ENCODE measurements at places on chromosomes 4 and X.

DNA sequence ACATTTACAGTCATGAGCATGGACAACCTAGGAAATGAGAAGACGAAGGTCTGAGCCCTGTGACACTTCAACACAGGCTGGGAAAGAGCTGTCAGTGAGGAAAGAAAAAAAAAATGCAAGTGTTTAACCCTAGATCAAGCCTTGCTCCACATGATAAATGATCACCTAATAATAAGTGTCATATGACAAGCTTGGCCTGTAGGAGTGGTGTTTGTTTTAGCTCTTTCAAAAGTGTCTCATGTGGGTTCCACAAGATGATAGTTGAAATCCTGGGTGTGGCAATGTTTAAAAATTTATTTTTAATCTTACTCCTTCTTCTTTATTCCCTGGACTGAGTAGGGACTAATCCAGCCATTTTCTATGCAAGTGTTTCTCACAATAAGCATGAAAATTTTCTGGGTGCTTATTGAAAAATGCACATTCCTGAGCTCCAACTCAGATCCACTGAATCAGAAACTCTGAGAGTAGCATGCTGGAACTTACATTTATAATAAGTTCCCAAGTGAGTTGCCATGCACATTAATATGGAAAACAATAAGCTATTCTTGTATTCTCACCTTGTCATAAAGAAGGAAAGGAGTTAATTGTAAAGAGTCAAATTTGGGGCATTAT, 138.3 kb downstream of the AREG start:
- DNase-seq: no peak

DNA sequence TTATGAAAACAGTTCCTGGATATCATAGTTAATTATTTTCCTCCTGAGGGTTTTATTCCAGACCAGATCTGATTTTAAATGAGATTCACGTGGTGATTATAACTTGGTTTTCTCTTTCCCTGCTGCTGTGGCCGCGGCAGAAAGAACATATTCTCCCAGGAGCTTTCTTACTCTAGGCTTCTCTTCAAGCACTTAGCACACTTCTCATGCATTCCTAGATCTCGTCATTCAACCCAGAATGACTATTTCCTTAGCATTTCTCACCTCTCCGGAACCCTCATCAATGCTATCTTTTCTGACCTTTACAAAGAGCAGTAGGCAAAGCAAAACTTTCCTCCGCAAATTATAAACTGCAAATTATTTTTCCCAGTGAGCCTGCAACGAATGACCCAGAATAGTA, 122.9 kb downstream of the GPAT3 start:
- no peak for DNase-seq

DNA sequence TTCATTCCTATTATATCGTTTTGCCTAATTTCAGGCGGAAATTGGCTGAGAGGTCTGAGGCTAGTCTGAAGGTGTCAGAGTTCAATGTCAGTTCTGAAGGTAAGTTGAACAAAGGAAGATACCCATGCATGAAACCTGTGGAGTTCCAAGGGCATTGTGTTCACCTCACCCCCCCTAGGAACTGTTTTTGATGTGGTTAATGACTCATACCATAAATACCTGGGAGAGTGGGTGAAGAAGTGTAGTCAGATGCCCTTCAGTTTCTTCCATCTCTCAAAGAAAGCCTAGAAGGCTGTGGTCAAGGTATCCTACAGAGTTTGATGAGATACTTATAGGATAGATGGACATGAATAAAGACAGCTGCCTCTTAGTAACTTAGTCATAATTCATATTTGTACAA, 2.7 kb downstream of the UTP14A start:
- no peak for DNase-seq

GRCh38 chrX:150202641-150203247, 160.4 kb upstream of the MAMLD1 start:
- DNase-seq: peak; percentile 2

GRCh38 chrX:101009090-101009489, 39.6 kb downstream of the ARL13A start:
- DNase-seq: no peak

DNA sequence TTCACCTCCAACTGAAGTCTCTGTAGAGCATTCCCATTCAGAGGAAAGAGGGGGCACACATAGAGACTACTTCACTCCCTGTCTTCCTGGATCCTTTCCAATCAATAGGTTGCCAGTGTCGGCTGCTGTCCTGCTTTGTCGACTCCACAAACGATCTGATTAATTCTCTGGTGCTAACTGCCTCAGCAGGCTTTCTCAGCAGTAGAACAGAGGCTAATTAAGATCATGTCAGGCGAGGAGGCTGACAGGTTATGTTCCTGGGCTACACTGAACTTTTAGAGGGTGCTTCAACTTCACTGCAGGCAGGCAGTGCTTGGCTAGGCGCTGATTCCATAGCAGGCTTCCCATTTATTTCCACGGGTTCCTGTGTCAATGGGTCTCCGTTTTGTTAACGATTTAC, 79.2 kb downstream of the GRIA3 start:
- DNase-seq: no peak

- DNase-seq: no peak
These were observed 95.8 kb downstream of the TAB3 start for GRCh38 chrX:30793075-30793766.

- no peak for DNase-seq
These were observed 80.8 kb downstream of the NPFFR2 start for GRCh38 chr4:72112514-72113156.

DNA sequence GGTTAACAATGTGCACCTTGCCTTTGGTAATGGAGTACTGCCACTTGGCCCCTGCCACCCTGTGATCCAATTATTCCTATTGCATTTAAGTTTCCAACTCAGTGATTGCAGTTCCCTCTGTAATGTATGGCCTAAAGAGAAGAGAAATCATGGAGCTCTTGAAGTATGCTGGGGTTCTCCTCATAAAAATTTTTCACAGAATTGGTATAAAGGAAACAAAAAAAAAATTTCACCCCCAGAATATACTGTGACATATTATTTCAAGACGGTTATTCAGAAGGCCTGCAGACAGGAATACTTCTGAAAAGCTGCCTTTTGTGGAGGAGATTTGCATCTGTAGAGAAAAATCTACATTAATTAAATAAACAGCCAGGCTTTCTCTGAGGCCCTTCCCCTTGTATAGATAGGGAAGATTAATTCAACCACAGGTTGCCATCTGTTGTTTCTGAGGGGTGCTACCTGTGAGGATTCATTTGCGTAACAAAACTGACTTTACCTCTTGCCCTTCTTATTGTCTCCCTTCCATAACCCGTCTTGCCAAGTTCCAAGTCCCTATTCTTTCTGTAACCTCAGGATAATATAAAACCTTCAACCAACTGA, 94.8 kb upstream of the LANCL3 start:
- no peak for DNase-seq

- DNase-seq: no peak
These were observed 2.8 kb upstream of the NKX1-1 start for GRCh38 chr4:1409079-1409478.

GRCh38 chrX:70755850-70756249, 152.7 kb downstream of the TEX11 start:
- DNase-seq: no peak

- peak; percentile 68 for DNase-seq
These were observed 9.0 kb upstream of the IGFBP7 start for GRCh38 chr4:57119054-57119651.

DNA sequence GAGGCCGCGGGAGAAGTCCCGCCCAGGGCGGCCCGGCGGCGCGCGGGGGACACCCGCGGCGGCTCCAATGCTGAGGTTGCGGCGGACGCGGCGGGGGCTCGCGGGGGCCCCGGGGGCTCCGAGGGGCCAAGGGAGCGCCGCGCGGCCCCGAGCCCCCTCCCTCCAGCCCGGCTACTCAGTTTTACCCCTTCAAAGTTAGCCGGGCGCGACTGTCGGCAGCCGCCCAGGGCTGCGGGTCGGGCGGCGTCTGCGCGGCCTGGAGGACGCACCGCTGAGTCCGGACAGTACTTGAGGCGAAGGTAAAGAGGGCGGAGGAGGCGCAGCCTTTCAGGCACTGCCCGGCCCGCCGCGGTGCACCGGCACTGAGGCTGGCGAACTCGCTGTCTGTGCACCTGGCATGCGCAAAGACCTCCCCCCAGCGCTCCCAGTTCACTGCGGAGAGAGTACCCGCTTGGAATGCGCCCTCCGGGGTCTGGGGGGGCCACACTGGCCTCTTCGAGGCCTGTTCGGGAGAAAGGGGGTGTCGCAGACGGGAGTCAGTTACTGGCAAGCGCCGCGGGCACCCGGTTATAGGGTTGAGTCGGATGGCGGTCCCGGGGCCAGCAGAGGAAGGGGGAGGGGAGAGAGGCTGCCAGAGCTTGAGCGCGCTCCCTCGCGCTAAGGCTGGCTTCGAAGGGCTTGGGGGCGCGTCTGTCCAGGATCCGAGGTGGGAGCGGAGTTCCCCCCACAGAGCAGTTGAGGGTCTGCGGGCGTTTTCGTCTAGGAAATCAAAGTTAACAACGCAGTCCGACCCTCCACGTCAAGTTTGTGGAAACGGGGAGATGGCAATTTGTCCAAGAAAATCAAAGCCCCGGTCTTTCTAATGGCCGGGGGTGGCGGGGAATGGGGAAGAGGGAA, 1.1 kb downstream of the PCDH19 start:
- no peak for DNase-seq

DNA sequence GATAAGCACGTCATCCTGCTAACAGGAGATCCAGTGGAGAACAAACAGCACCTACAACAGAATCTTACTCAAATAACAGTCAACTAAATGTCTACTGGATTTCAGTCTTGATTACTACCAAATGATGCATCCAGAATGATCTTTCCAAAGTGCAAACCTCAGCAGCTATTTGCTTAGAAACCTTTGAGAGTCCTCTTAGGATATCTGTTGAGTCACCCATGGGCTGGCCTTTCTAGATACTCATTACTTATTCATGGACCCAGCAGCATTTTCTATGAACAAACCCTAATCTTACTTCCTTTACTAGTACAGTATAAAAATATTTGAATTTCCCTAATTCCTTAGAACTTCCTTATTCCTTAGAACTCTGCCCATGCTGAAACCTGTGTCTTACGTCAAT, 118.5 kb upstream of the PABPC4L start:
- DNase-seq: no peak

- no peak for DNase-seq
These were observed 77.7 kb downstream of the DDX60 start for GRCh38 chr4:168240821-168241220.

DNA sequence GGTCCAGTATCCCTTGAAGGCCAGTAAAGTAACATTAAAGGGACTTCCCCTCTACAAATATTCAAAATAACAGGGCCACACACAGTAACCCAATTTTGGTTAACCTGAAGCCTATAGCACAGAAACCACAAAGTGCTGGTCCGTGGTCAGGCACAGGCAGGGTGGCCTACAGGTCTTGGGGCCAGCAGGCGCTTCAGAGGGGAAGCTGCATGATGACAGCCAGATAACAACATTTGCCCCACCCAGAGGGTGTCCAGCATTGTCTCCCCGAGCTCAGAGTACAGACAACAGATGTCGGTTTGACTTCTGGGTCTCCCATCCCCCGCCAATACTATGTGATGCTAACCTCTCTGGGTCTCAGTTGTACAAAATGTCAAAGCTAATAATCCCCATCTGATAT, 51.1 kb downstream of the SH3KBP1 start:
- no peak for DNase-seq

GRCh38 chrX:16992445-16992844, 46.0 kb downstream of the REPS2 start:
- DNase-seq: no peak

GRCh38 chr4:48296365-48296764, 26.7 kb upstream of the TEC start:
- no peak for DNase-seq

DNA sequence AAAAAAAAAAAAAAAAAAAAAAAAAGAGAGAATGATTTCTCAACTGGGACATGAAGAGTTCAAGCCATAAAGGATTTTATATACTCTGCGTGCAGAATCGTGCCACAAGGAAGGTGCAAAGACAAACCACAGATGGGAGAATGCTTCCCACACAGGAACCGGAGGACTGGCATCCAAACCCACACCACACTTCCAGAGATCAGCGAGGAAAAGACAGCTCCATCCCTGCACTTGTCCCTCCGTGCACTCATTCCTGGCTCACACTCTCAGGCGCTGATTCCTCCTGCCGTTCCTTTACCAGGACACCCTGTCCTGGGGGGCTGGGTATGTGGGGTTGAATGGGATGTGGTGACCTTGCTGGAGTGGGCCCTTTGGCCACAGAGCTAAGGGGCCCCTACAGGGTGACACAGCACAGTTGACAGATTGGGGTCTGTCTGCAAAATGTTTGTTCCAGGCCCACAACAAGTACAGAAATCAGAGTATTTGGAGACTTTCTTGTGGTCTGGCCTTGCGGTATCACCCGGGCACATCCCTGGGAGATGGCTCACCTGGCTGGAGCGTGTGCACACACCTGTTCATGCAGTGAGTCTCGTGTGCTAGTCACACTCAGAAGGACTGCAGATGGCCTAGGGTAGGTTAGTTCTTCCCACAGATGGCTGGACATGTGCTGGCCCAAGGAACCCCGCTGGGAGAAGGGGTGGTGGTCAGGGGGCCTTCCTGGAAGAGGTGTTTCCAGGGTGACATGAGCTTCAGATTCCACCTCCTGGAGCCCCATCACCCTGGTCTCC, 55.4 kb upstream of the GPR78 start:
- DNase-seq: no peak

GRCh38 chr4:141705747-141706377, 69.5 kb downstream of the IL15 start:
- DNase-seq: no peak

- DNase-seq: no peak
These were observed 363.3 kb downstream of the NAF1 start for GRCh38 chr4:162803378-162803777.

- no peak for DNase-seq
These were observed 718.7 kb upstream of the TENM3 start for GRCh38 chr4:181524499-181524898.

DNA sequence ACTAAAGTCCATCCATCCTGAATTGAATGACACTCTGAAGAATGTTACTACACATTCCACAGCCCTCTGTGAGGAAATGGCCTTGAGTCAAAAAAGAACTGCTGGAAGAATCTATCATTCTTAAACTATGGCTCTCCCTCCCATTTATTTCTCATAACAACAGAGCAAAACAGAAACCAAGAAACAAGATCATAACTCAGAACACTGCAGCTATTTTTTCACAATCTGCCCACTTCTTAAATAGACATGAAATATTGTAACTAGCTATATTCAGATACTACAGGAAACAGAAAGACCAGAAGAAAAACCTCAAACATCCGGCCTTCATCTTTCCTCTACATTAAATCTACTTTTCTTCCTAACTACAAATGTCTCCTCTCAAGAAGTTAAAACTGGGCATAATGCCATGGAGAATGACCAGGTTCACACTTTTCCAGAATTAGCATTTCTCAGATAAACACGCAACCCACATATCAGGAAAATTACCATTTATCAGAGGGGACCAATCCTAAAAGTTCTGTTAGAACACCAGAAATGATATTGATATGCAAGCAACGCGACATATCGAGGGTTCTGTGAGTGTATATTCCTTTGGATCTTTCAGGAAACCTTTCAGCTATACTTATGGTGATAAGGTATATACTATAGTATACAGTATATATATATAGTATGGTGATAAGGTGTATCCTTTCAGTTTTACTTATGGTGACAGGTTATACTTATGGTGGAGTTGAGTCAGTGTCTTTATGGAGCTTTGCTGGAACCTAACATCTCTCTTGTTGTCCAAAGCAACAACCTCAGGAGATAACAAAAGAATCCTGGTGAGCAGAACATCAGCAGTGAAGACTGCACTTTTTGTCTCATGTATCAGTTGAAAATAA, 60.4 kb upstream of the IRF2 start:
- DNase-seq: no peak

Measured in NCI-H446 (cell line).